A549 treated with GW870086 at 1 μM for 4 hours (cell line): ENCODE measurements at places on chromosomes 5 and 9. TPM values are rescaled to one million over a fixed set of nuclear protein-coding genes. Genes with fewer than 3 reads are reported as not detected.

The EIF4E1B gene
- total RNA-seq, result not detected in 5 replicates

The SPINK1 gene
- 0.34 to 2.2 TPM (median 0.95 TPM) in 5 replicates for total RNA-seq

The SPINK13 gene
- total RNA-seq, result not detected in 5 replicates

The PRDM12 gene
- 0.17 to 0.44 TPM (median 0.35 TPM) in 5 replicates for total RNA-seq

The INSL4 gene
- 16.5 to 21.2 TPM (median 17.9 TPM) in 5 replicates for total RNA-seq
